Activated CD4-positive, alpha-beta memory T cell treated with anti-CD3 and anti-CD28 coated beads for 36 hours (primary cell): ENCODE measurements at places on chromosomes 7 and 10.
A peak's percentile ranks its signal among the peaks of the same experiment; 100 is the strongest.

DNA sequence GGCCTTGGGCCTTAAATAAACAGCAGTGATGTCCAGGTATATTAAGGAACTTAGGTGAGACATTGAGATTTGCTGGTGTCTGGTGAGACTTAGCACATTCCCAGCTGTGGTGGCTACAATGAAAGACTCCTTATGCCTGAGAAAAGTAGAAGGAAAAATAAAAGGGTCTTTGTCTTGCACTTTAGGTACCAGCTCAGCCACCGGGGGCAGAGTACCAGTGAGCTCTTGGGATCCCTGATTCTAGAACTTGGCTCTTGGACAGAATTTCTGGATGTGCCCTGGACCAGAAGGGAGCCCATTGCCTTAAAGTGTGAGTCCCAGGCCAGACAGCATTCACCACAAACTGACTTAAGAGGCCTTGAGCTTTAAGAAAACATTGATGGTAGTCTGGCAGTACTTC is 1038.7 kb downstream of the SORCS3 start:
- no peak overlapping the region for H3K27ac ChIP-seq
- no peaks in the 10 kb centered on the region for H3K36me3 ChIP-seq
- no peak overlapping the region for H3K4me3 ChIP-seq
- no peak for DNase-seq
- H3K27me3 ChIP-seq: no peaks in the 10 kb centered on the region
- H3K4me1 ChIP-seq: no peaks in the 10 kb centered on the region

DNA sequence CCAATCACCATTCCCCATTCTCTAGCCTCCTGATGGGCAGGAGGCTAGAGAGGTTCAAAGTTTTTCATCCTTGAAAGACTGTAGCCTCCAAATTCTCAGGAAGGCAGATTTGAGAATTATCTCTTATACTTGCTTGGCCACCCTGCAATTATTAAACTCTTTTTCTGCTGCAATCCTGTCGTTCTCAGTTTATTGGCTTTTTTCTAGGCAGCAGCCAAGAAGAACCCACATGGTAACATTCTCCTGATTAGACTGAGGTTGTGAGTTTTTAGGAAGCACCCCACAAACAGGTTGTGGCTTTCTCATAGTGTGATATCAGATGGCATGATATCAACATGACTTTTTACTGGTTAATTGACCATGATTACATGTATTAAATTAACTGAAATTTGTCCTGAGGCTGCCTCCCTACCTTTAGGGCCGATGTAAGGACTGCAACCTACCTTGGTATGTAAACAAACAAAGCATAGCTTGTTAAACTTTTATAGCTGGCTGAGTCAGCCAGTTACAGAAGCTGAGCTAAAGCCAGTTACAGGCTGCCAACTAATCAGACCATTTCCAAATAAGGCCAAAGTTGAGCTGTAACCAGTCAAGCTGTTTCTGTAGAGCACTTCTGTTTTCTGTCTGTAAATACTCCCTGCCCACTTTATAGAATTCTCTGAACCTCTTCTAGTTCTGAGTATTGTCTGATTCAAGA is 3.2 kb upstream of the ZNF248 start:
- H3K4me3 ChIP-seq: no peak overlapping the region
- no peak for DNase-seq
- H3K4me1 ChIP-seq: peaks cover 22% of the 10 kb centered on the region
- peaks cover 1% of the 10 kb centered on the region for H3K27me3 ChIP-seq
- H3K27ac ChIP-seq: no peak overlapping the region

GRCh38 chr10:59126261-59126660 is 50.2 kb upstream of the PHYHIPL start:
- H3K36me3 ChIP-seq: no peaks in the 10 kb centered on the region
- DNase-seq: no peak
- no peak overlapping the region for H3K4me3 ChIP-seq
- H3K27me3 ChIP-seq: no peaks in the 10 kb centered on the region

- H3K4me3 ChIP-seq: no peak overlapping the region
- H3K4me1 ChIP-seq: no peaks in the 10 kb centered on the region
- no peaks in the 10 kb centered on the region for H3K36me3 ChIP-seq
- H3K27ac ChIP-seq: no peak overlapping the region
- no peak for DNase-seq
Measured at GRCh38 chr10:70931168-70931815, 42.9 kb upstream of the PCBD1 start.

- no peak for DNase-seq
- no peaks in the 10 kb centered on the region for H3K36me3 ChIP-seq
- H3K27ac ChIP-seq: no peak overlapping the region
- no peak overlapping the region for H3K4me3 ChIP-seq
- no peaks in the 10 kb centered on the region for H3K27me3 ChIP-seq
- no peaks in the 10 kb centered on the region for H3K4me1 ChIP-seq
Measured at GRCh38 chr7:42627626-42628025, 284.2 kb downstream of the C7orf25 start.

DNA sequence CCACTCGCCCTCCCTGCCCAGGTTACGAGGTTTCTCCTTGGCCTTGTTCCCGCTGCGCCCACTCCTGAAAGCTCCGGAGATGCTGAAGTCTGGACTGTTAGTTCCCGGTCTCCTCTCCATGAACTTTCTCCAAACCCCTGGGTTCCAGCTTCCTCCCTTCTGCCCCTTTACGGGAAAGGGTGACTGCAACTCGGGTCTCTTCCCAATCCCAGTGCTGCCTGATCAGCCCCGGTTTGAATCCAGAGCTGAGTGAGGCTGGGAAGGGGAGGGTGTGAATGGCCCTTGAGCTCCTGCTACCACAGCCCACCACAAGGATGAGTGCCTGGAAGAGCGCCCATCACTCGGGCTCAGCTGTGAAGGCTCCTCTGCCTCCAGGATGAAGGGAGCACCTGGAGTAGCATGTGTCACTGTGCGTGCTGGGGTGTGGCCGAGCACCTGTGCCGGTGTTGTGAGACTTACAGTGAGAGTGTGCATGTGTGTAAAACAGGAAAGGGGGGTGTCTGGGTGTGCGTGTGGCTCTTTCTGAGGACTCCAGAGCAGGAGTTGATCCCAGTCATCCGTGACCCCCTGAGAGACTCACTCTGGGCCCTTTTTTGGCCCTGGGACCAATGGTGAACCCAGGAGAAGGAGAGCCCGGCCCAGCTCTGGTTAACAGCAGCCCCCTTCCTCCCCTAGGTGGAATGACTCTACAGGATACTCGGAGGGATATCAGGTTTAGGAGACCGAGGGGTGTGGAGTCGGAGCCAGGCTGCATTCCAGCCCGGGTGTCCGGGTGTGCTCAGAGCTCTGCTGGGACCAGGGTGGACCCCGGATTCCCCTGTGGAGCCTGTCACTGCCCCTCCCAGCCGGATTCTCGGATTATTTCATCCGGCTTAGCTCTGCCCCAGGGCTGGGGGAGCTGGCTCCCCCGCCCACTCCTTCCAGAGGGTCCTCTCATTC is 1.1 kb upstream of the ZNF467 start:
- peaks cover 2% of the 10 kb centered on the region for H3K27me3 ChIP-seq
- peaks cover 1% of the 10 kb centered on the region for H3K4me1 ChIP-seq
- H3K27ac ChIP-seq: no peak overlapping the region
- DNase-seq: no peak
- H3K4me3 ChIP-seq: peak overlapping the region; percentile 12

DNA sequence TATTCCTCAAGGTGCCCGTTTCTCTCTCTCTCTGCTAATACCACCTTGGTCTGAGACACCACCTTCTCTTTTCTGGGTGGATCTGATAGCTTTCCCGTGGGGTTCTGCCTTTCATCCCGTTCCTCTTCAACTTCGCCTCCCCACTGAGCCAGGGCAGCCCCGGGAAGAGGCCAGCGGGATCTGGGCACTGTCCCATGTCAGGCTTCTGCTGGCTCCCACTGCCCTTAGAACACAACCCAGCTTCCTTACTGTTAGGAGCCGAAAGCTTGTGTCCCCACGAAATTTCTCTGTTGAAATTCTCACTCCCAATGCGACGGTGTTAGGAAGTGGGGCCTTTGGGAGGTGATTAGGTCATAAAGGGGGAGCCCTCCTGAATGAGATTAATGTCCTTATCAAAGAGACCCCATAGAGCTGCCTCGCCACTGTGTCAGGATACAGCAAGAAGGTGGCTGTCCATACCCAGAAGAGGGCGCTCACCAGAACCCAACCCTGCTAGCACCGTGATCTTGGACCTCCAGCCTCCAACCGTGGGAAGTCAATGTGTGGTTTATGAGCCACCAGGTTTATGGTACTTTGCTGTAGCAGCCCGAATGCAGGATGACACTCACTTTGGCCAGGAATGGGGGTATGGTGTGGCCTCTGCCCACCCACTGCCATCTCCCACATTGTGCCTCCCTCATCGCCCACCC is 79.2 kb downstream of the CAMK1D start:
- H3K4me1 ChIP-seq: peaks cover 5% of the 10 kb centered on the region
- no peaks in the 10 kb centered on the region for H3K27me3 ChIP-seq
- H3K27ac ChIP-seq: no peak overlapping the region
- H3K4me3 ChIP-seq: no peak overlapping the region
- H3K36me3 ChIP-seq: peaks cover 3% of the 10 kb centered on the region

GRCh38 chr10:89867964-89868363 is 166.6 kb downstream of the KIF20B start:
- H3K4me1 ChIP-seq: no peaks in the 10 kb centered on the region
- peaks cover 12% of the 10 kb centered on the region for H3K27me3 ChIP-seq
- no peak for DNase-seq
- H3K27ac ChIP-seq: no peak overlapping the region

- H3K4me3 ChIP-seq: no peak overlapping the region
- H3K27me3 ChIP-seq: peaks cover 1% of the 10 kb centered on the region
- DNase-seq: no peak
- no peak overlapping the region for H3K27ac ChIP-seq
- no peaks in the 10 kb centered on the region for H3K36me3 ChIP-seq
Measured at GRCh38 chr10:13924040-13924725, 337.4 kb downstream of the PRPF18 start.

- H3K27ac ChIP-seq: no peak overlapping the region
- no peaks in the 10 kb centered on the region for H3K27me3 ChIP-seq
- H3K4me3 ChIP-seq: no peak overlapping the region
- H3K4me1 ChIP-seq: peaks cover 10% of the 10 kb centered on the region
- H3K36me3 ChIP-seq: no peaks in the 10 kb centered on the region
- no peak for DNase-seq
Measured at GRCh38 chr10:69496352-69497230, 45.3 kb downstream of the TSPAN15 start.

DNA sequence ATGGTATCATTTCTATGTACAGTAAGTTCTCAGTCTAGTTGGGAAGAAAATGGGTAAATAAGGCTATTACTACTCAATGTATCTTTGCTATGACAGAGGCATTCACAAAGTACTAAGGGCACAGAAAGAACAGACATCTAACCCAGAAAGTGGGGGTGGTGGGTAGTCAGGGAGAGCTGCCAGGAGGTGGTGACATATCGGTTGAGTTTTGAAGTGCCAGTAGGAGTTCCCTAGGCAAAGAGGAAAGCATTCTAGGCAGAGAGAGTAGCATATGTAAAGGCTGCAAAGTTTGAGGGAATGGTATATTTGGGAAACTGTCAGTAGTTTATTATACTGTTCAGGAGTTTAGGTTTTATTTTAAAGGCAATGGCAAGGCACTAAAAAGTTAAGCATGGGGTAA is 282.8 kb downstream of the PHTF2 start:
- H3K36me3 ChIP-seq: no peaks in the 10 kb centered on the region
- no peak overlapping the region for H3K27ac ChIP-seq
- peaks cover 6% of the 10 kb centered on the region for H3K27me3 ChIP-seq
- DNase-seq: no peak
- H3K4me3 ChIP-seq: no peak overlapping the region
